T-helper 9 cell (primary cell): ENCODE measurements at places on chromosomes 3 and 15.

GRCh38 chr3:64209866-64210621 lies 15.2 kb downstream of the PRICKLE2 start:
- no peak for DNase-seq

DNA sequence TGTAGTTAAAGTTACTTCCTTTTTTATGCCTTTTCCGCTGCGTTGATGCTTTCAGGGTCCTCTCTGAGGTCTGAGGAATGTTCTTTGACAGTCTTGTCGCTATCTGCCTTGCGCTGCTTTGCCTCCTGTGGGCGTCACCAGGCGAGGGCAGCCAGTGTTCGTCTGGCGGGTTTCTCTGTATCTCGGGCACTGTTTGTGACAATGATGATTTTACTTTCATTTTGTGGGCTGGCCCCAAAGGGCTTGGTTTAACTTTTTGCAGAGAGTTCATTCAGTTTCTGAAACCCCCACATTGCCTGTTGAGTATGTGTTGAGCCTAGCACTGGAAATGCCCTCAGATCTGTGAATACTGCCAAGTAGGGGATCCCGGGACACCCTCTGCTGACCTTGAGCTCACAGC lies 24.6 kb upstream of the SACM1L start:
- peak; percentile 46 for DNase-seq

- no peak for DNase-seq
Measured at GRCh38 chr15:64501396-64501715, 41.0 kb downstream of the ZNF609 start.

DNA sequence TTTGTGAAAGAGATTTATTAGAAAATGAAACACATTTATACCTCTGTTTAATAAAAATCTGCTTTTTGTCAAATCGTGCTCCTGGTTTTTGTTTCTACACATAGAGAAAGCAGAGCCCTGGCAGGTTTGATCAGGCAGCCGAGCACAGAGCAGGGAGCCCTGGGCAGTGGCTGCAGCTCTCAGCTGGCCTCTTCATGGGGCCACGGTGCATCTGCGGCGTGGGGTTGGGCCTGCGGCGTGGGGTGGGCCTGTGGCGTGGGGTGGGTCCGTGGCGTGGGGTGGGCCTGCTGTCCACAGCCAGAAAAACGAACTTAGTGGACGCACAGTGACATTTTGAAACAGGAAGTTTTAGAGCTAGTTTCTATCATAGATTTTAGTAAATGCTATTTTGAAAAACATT lies 10.6 kb downstream of the GOLGA6L2 start:
- DNase-seq, result no peak

GRCh38 chr15:87626860-87627259 lies 629.7 kb downstream of the NTRK3 start:
- no peak for DNase-seq

DNA sequence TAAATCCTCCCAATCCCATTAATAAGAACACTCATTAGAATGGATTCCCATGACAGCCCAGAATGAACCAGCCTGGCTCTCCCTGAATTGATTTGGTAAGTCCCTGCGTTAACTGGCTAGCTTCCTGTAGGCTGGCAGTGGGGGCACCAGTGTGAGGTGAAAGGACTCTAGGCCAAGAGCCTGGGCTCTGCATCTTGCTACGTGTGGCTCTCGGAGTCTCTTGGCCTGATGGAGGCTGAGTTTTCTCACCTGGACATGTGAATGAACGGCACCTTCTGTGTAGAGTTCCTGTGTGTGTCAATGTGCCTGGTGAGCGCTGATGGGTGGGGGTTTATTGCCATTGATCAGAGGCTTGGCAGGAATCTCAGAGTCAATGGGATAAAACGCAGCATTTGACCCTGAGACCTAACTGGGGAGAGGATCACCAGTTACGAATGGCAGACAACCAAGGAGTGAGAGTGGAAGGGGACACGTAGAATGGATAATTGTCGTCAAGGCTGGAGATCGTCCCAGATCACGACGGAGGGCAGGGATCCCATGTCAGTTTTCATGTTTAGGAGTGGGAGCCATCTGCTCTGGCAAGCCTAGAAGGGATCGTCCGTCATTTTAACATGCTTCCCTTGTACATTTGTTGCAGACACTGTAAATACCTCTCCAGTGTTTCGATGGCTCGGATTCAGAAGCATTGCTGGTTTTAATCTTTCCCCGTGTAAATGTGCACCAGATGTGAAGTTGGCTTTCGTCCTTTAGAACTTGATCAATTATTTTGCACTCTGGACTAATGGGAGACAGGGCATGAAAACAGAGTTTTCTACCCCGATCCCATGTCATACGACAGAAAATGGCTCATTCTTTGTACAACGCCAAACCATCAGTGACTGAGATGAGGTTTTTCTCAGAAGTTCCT lies 9.0 kb upstream of the KLF13 start:
- DNase-seq, result no peak
